ENCODE measurements at places on chromosomes 6 and 20. TPM values are rescaled to one million over a fixed set of nuclear protein-coding genes. Genes with fewer than 3 reads are reported as not detected.
A peak's percentile ranks its signal among the peaks of the same experiment; 100 is the strongest.

- DNase-seq, result no peak
These were observed 24.9 kb upstream of the OCSTAMP start for GRCh38 chr20:46575394-46575793.

DNA sequence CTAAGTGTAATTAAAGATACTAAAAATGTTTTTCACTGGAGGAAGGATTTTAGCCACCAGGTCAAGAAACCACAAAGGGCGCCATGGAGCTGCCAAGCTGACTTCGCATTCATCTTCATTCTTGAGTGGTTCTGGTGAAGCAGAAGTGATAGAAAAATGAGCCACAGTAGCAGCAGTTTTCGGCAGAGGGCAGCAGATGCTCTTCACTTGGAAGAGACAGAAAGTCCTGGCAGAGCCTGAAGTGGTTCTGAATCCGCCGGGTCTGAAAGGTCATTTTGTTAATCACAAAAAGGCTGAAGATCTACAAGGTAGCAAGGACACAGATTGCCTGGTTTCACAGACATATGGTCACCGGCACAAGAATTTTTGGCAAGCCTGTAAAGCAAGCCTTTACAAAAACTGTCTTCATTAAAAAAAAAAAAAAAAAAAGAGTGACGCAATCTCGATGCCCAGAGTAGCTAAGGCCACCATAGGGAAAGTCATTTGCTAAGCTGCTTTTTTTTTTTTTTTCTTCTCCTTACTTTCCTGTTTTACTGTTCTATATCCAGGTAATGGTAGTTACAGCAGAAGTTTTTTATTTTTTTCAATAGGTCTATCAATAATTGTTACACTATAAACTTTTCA is 345.1 kb upstream of the AGPAT4 start:
- no peak for DNase-seq

- DNase-seq, result no peak
These were observed 445.1 kb upstream of the JAG1 start for GRCh38 chr20:11118802-11119380.

DNA sequence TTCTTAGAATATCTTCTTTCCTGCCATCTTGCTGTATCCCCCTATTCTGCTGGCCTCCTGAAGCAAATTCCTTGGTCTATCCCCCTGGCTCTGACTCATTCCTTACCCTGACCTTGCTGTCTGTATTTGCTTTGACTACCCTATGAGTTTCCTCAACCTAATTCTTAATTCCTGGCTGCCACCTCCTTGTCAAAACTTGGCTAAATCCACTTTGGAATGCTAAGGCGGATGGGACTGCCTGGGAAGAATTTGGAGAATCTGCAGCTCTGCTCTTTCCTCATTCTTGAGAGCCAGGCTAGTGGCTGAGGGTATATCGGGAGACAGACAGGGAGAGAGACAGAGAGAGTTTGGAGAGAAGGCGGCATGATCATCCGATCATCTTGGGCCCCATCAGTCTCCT is 24.4 kb downstream of the CAP2 start:
- DNase-seq, result no peak

- no peak for DNase-seq
These were observed 2.8 kb upstream of the CSTL1 start for GRCh38 chr20:23436681-23437080.

- no peak for DNase-seq
These were observed 501.6 kb upstream of the MAP3K7 start for GRCh38 chr6:91088515-91088914.

DNA sequence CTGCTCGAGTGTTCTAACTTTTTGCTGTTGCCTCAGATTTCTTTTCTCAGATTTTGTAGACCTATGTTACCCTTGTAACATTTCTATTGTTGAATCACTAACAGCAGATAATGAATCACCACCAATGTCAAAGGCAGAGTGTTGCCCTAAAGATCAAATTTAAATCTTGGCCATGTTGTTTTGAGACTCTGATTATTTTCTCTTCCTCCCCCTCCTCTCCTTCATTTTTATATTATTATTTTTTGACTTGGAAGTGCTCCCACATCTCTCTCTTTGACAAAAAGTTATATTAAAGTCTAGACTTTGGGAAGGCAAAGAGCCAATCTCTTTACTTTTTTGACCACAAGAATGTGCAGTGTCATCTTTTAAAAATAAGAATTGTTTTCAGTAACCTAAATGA is 422.7 kb downstream of the NKAIN2 start:
- no peak for DNase-seq

- no peak for DNase-seq
These were observed 22.4 kb upstream of the RIMS4 start for GRCh38 chr20:44832724-44833123.

GRCh38 chr6:170438402-170438753 is 114.7 kb downstream of the PSMB1 start:
- peak; percentile 70 for DNase-seq

DNA sequence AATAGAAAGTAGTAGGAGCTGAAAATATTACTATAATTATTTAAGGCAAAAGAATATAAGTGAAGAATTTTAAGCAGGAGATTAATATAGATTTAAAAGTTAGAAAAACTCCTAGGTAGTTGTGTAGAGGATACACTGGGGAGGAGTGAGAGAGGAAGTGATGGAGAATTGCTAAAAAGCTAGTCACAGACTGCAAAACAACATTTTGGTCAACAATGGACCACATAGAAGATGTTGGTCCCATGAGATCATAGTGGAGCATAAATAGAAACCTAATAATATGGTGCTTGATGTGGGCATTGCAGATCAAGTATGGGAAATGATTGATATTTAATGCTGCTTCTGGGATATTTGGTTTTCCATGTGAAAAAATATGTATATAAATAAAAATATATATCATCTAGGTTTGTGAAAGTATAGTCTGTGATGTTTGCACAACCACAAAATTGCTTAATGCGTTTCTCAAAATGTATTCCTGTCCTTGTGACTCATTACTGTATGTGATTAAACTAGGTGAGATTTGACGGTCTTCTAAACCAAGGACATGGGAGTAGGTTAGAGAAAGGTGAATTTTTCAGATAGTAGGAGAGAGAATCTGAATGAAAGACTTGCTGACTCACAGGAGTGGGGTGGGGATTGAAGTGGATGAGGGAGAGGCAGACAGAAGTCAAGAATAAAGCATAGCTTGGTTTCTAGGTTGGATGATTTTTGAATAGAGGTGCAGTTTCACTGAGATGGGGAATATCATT is 174.0 kb downstream of the BCKDHB start:
- no peak for DNase-seq

- no peak for DNase-seq
These were observed 82.3 kb downstream of the EPHA7 start for GRCh38 chr6:93337014-93337413.

- DNase-seq, result no peak
These were observed 1076.4 kb downstream of the HACE1 start for GRCh38 chr6:103783329-103783728.

GRCh38 chr20:58389968-58390658 is 1.1 kb downstream of the VAPB start:
- DNase-seq, result no peak

DNA sequence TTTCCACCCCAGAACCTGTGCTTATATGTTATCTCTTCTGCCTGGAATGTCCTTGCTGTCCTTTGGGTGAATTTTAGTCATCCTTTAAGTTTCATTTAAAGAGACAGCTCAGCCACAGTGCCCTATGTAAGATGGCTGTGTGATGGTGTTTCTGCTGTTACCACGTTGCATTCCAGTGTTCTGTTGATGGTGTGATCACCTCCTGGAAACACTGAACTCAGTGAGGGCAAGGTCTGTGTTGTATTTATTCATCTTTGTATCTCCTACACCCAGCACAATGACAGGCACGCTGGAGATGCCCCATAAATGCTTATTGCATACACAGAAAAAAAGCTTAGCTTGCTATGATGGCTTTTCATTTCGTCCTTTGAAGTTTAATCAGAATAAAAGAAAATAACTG is 102.5 kb downstream of the MAP3K7 start:
- DNase-seq, result no peak

DNA sequence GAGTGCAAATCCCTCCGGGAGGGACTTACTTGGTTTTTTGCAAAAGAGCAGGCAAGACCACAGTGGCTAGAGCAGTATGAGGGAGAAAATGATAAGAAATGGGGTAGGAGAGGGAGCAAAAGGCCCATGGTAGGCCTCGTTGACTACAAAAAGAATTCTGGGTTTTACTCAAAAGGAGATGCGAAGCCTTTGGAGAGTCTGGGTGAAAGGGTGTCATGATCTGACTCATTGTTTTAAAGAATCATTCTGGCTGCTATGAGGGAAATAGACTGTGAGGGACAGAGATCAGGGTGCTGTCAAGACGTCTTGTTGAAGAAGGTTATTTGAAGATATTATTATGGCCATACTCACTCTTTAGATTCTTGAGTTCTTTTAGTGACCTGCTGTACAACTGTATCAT is 13.0 kb downstream of the TBC1D32 start:
- DNase-seq, result no peak

GRCh38 chr6:140548366-140548765 is 1173.9 kb upstream of the CITED2 start:
- no peak for DNase-seq

- DNase-seq, result no peak
These were observed 131.4 kb downstream of the SYCP2 start for GRCh38 chr20:59802018-59802417.

The BMP7 gene
- total RNA-seq, result 1.3 TPM

The ADRM1 gene
- total RNA-seq, result 49.9 TPM

The TGM3 gene
- not detected for total RNA-seq

The LRRN4 gene
- 1.1 TPM for total RNA-seq

The HLA-DPB1 gene
- 44.7 TPM for total RNA-seq

The IMPG1 gene
- not detected for total RNA-seq

The HLA-DOA gene
- total RNA-seq, result 6.4 TPM

The PARD6B gene
- 9.1 TPM for total RNA-seq

The RTEL1 gene
- total RNA-seq, result 21.3 TPM

The MYMX gene
- total RNA-seq, result not detected
